ENCODE measurements at places on chromosomes 7 and 10.
A peak's percentile ranks its signal among the peaks of the same experiment; 100 is the strongest.

DNA sequence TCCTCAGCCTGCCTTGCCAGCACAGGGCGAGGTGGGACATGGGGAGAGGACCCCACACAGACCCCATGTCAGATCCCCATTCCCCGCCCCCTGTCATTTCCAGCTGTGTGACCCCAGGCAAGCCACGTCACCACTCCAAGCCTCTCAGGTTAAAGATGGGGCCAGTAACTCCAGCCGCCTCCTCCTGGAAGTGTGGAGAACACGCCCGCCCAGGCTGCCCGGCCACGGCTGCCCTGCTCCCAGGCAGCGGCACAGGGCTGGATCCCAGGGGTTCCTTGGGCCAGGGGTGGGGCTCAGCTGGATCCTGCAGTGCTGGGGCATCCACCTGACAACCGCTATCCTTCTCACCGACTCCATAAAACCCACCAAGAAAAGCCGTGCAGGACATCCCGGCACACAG is 86.1 kb downstream of the PDGFA start:
- DNase-seq = no peak

DNA sequence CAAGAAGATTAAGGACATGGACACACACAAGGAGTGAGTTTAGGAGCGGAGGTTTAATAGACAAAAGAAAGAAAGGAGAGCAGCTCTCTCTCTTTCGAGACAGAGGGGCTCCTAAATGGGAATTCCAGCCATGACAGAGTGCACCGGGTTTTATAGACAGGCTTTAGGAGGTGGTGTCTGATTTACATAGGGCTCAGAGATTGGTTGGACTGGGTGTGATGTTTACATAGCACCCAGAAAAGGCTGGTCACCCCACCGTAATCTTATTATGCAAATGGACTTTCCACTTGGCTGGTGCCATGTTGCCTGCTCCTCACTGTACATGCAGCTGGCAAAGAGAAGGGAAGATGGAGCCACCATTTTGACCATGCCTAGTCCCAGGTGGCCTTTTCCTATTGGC is 28.4 kb upstream of the MRC1 start:
- DNase-seq = no peak

- DNase-seq = no peak
Measured at GRCh38 chr7:121433775-121434174, 37.7 kb upstream of the FAM3C start.

DNA sequence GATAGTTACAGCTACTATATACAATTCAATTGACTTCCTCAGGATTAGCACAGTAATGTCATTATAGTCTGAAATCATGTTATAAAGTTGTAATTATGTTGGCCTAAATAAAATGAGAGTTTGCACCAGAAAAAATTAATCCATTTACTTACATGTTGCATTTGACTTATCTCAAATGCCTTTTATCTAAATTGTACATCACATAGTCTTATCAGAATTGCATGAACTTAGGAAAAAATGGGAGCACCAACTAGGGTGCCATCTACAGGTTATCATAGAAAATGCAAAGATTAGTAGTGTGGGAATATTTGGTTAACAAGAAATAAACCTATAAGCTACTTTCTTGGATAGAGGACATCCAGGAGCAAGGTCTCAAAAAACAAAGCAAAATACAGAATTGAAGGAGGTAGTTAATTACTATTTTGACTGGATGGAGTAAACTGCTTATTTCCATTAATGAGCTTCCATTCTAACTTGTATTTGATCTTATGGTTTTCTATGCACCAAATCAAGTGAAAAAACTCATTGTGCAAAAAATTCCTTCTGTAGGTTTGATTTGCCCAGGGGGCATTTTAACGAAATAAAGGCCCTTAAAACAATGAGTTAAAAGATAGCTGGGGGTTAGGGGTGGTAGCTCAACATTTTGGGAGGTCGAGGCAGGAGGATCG is 60.0 kb upstream of the ORC5 start:
- DNase-seq = peak; percentile 21

DNA sequence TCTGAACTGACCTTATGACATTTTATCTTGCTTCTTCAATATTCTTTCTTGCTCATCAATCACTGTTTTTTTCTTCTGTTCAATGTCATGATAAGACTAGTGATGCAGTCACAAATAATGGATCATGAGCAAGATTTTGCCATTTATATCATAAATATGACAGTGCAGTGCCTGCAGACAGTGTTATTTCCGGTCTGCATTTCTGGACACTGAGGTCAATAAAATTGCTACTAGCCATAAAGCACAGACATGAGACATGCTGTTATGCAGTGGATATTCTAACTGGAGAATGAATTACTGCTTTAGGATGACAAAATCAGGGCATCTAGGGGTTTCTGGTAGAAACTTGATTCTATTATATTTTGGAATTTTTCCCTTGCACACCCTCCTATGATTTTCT is 1509.7 kb upstream of the LRRTM3 start:
- DNase-seq = no peak

DNA sequence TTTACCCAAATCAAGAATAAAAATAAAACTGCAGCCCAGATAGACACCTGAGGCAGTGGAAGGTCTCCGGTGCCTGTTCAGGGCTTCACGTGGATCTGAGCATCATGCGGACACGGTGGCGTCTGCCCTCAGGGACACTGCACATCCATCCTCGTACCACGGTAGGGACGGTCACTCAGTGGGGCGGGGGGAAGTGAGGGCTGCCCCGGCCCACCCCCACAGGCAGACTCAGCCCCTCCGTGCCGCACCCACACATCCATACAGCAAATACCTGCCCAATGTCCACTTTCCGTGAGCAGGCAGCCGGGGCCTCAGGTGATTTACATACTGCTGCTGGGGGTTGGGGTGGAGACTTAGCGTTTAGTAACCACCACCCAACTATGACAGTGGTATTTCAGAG is 207.8 kb downstream of the DIP2C start:
- DNase-seq = no peak

DNA sequence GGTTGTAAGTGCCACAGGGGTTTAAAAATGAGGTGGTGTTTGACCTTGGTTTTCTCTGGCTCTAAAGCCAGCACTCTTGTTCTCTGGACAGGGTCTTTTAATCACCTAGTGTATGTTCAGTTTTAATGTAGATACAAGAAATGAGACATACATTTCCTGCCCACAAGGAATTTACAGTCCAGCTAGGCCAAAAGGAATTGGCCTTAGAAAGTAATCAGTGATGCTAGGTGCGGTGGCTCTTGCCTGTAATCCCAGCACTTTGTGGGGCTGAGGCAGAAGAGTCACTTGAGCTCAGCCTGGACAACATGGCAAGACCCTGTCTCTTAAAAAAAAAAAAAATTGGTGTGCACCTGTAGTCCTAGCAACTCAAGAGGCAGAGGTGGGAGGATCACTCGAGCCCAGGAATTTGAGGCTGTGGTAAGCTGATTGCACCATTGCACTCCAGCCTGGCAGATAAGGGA is 100.2 kb downstream of the LRMDA start:
- DNase-seq = no peak

DNA sequence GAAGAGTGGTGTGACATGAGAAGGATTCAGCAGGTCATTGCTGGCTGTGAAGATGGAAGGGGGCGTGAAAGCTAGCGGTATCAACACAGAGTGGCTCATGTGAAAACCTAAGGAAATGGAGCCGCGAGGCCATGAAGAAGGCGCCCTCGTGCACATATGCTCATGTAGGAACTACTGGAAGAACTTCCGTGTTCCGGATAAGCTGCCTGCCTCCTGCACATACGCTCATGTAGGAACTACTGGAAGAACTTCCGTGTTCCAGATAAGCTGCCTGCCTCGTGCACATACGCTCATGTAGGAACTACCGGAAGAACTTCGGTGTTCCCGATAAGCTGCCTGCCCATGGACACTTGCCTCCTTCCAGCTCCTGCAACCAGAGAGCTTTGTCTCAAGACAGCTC is 179.1 kb downstream of the SDK1 start:
- DNase-seq = no peak

- peak; percentile 25 for DNase-seq
Measured at GRCh38 chr10:29446327-29446726, 157.5 kb downstream of the LYZL1 start.

GRCh38 chr10:98587156-98587837 is 140.6 kb upstream of the HPS1 start:
- no peak for DNase-seq

- no peak for DNase-seq
Measured at GRCh38 chr10:132538031-132538789, 623 bp downstream of the INPP5A start.

GRCh38 chr7:83778073-83778443 is 129.1 kb upstream of the SEMA3E start:
- no peak for DNase-seq

DNA sequence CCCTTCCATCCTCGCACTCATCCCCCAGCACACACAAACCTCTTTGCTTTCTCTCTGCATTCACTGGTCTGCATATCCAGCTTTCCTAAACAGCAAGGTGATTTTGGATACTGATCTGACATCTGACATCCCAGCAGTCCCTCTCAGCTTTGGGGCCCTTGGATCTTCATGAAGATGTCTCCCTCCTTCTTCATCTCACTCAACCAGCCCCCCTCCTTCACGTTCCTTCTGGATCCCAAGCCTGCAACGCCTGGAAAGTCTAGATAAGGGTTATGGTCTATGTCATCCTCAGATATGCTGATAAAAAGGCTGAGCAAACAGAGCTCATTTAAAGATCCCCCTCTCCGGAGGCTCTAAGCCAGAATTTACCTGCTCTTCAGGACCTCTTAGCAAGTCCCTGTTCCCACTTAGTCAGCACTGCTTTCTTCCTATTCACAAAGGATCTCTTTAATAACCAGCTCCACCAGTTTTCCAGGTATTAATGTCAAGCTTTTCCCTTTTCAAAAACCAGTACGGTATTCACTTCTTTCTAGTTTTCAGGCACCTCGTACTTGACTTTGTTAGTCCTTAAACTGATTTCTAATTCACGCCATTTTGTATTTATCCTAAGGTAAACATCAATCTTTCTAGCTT is 38.9 kb downstream of the CREB3L2 start:
- DNase-seq = peak; percentile 86

- no peak for DNase-seq
Measured at GRCh38 chr10:14548474-14548873, 217.8 kb upstream of the FRMD4A start.

DNA sequence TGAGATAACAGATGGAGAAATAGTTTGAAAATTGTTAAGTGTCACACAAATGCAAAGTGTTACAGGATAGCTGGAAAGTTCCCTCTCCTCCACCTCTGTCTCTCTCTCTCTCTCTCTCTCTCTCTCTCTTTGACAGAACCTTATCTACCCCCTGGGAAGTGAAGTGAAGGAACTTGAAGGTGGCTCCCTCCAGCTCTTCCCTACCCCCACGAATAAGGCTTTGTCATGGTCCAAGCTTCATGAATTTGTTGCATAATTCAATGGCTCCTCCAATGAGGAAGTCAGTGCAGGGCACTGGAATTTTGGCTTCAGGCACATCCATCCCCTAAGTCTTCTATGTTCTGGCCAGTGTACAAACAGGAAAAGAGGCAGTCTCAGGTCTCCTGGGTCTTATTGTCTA is 66.4 kb downstream of the CDHR3 start:
- DNase-seq = no peak

GRCh38 chr10:130369645-130370381 is 233.6 kb downstream of the GLRX3 start:
- DNase-seq = no peak

Measured in hematopoietic multipotent progenitor cell treated with erythropoietin and hydrocortisone succinate and interleukin-3 and kit ligand, for 6 days (in vitro differentiated cells).